ENCODE measurements at places on chromosomes 6 and 20.

DNA sequence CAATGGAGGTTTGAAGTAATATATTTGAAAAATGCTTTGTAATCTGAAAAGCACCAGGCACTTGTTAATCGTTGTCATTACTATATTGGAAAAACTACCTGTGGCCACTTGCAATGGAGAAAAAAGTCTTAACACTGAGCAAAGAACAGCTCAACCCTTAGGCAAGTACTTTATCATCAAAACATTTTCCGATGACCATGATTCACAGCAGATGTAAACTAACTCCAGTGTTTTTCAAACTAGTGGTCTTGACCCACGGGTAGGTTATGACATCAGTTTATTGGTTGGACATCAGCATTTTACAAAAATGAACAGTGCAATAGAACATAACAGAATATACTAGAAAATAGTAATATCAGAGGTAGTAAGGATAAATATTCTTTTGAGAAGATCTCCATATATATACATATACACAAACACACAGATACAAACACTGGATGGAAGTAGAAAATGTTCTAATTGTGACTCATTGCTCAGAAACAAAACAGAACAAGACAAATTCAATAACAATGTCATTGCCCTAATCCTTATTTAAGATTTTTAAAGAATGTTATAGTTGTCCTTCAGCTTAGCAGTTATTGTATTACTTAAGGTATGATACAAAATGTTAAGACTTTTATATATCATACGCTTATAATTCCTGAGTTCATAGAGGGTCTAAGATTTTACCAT lies 123.0 kb downstream of the PLCB1 start:
- DNase-seq, result no peak

DNA sequence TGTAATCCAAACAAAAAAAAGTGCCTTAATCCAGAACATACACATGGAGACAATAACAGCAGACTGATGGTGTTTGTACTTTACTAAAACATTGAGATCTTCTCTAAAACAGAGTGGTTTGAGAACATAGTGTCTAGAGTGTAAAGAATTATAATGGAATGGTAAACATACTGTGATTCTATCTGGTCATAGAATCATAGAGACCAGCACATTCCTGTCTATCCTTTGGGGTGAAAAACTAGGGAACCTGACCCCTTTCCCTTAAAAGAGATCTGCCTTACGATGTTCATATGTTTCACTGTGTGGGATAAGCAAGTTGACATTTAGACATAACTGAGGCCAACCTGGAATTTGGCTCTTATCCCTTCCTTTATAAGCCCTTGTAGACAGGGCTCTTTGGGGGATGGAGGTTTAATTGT lies 55.7 kb downstream of the TRMT11 start:
- no peak for DNase-seq

GRCh38 chr6:52641388-52641787 lies 29.5 kb upstream of the TMEM14A start:
- no peak for DNase-seq

- no peak for DNase-seq
Observed at GRCh38 chr6:101578306-101578705, 184.8 kb downstream of the GRIK2 start.

DNA sequence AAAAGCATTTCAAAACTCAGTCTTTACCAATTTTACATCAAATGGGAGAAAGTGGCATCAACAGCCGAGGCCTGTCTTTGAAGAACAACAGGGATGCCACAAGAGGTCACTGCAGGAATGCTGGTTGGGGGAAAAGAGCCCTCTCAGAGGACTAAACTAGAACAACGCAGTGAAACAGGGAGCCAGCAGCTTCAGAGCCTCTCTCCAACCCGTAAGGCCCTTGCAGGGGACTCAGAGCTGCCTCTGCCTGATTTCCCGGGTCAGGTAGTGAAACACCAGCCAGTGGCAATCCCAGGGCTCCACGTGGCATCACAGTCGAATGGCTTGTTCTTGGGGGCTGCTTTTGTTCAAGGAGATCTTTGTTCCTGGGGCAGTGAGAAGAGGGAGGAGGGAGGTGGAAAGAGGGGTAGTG lies 55.0 kb upstream of the KCNK16 start:
- no peak for DNase-seq

DNA sequence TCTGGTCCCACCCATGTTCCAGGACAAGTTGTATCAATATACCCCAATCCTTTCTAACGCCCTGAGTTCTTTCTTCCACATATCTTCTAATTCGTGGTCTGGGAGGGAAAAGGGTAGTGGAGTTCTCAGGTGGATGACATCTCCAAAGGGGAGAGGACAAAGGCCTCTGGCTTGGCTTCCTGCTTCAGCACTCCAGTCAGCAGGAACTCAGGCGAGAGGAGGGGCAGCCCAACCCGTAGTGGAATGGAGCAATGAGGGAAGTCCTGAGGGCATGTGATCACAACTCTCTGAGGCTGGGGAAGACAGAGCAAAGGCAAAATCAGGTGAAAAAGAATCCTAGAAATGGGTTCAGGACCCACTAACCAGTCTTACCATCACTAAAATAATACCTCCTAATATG lies 9.6 kb upstream of the NRM start:
- DNase-seq, result no peak

DNA sequence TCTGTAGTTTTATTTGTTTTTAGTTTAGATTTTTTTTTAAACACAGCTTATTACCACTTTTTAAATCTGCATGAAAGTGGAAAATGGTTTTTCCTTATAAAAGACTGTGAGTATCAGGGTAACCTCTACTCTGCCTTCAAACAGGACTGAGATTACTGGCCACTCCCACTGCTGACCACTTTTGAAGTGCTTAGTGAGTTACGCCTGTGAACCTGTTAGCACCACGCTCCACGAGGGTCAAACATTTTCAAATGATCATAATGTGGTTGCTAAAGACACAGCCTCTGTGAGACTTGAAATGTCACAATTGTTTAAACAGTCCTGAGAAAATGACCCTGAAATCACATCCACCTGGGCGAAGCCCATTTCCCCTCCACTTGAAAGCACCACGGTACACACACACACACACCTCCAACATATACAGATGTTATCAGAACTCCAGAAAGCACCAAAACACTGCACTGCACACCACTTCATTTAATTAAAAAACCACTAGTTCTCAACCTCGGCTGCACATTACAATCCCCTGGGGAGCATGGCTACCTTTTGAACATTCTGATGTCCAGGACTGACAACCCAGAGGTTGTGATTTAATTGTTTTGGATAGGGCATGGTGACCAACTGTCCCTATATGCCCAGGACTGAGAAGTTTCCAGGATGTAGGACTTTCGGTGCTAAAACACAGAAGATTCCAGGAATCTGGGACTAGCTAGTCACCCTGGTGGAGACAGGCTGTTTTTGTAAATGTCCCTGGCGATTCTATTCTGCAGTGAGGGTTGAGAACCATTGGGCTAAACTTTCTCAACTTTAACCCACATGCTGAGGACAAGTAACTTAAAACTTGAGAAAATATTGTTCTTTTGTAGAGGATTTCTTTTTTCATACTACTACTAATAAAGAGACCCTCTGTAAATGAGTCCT lies 176.4 kb upstream of the MYLIP start:
- no peak for DNase-seq

GRCh38 chr20:36628076-36628475 lies 17.9 kb downstream of the SLA2 start:
- no peak for DNase-seq

DNA sequence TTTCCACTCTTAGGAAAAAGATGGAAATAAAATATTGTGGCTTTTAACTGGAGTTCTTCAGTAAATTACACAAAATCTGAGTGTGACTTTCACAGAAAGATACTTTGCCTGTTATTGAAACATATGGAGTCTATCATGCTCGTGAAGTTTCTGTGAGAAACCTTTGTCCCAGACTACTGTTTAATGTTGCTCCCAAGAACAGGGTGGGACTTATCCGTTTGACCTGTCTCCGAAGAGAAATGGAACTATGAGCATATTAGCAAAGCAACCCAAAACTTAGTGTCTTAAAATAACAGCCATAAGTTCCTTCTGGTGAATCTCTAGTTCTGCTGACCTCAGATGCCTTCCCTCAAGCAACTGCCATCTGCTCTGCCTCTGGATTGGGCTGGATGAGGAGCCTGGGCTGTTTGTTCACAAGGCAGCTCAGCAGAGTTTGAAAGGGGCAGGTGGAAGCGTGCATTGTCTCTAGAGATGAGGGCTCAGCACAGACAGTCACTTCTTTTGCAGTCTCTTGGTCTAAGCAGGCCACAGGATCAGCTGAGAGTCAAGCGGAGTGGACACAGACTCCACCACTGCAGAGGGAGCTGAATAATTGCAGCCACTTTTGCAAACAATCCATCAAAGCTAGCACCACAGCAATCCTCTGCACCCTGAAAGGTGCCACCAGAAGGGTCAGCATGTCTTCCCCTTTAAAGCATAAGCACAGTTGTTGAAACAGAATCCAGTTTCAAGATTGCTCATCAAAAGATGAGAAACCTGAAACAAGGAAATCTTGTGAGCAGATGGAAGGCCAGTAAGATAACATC lies 52.8 kb downstream of the MYB start:
- no peak for DNase-seq

GRCh38 chr20:15637950-15638754 lies 935.1 kb downstream of the KIF16B start:
- no peak for DNase-seq

- DNase-seq, result no peak
Observed at GRCh38 chr20:37816726-37817125, 86.2 kb upstream of the VSTM2L start.

DNA sequence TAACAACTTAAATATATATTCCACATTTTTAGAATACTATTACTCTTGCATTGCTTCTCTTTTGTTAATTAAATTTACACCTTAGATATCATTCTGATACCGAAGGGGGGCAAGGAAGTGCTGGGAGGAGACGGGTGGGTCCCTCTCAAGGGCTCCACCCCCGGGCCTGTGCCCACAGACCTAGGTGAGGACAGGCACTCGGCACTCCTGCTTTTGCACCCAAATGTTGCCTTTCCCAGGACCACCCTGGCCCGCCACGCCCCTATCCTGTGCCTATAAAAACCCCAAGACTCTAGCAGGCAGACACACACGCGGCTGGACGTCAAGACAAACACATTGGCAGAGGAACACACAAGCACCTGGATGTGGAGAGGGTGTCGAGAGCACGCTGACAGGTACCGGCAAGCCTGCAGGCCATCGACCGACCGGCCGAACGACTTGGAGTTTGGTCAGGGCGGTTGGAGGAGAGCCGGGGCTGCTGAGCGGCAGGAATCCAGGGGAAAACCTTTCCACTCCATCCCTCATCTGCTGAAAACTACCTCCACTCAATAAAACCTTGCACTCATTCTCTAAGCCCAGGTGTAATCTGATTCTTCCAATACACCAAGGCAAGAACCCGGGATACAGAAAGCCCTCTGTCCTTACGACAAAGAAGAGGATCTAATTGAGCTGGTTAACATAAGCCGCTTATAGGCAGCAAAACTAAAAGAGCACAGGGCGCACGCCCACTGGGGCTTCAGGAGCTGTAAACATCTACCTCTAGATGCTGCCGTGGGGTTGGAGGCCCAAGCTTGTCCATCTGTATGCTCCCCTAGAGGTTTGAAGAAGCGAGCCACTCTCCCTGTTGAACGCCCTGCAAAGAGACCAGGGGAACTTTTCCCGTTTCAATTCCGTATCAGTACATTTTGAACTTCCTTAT lies 197.4 kb upstream of the PRSS16 start:
- DNase-seq, result no peak

GRCh38 chr20:4289875-4290274 lies 274.5 kb upstream of the RNF24 start:
- DNase-seq, result no peak

DNA sequence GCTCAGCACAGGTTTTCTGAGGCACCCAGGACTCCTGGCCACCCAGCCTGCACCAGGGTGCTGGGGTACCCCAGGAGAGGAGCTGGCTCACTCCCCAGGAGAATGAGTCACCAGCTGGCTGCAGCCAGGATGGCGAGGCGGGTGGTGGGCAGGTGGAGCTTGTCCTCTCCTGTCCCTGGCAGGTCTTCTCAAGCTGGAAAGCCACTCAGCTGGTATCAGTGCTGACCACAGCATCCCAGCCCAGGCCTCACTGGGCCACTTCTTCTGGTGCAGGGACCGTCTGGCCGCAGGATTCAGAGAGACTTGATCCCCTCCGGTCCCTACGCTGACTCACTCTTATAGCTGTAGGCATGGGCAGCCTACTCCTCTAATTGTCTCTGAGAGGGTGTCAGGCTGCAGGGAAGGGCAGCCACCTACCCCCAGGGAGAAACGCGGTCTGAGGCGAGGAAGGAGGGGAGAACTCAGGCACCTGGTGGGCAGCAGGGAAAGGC lies 22.2 kb downstream of the TFEB start:
- DNase-seq, result no peak

DNA sequence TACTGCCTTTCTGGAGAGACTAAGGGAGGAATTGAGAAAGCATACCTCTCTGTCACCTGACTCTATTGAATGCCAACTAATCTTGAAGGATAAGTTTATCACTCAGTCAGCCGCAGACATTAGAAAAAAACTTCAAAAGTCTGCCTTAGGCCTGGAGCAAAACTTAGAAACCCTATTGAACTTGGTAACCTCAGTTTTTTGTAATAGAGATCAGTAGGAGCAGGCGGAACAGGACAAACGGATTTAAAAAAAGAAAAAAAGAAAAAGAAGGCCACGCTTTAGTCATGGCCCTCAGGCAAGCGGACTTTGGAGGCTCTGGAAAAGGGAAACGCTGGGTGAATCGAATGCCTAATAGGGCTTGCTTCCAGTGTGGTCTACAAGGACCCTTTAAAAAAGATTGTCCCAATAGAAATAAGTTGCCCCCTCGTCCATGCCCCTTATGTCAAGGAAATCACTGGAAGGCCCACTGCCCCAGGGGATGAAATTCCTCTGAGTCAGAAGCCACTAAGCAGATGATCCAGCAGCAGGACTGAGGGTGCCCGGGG lies 43.1 kb upstream of the RNF182 start:
- DNase-seq, result no peak

DNA sequence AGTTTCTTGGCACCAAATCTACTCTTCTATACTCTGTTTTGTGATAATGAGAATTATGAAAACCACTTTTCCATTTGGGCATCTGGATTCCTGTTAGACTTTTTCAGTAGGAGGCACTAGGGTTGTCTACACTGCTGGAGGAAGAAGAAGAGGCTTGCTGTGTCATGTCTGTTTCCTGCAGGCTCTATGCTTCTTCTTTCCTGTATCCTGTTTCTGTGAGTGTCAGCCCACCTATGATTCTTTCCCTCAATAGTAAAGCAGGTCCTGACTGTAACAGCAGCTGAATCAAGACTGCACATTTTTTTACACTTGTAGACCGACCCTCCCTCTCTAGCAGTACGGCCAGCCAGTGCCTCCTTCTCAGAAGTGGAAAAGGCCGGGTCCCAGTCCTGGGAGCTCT lies 603.9 kb downstream of the HDGFL1 start:
- DNase-seq, result no peak

Data from central memory CD8-positive, alpha-beta T cell (primary cell).